Stimulated activated CD4-positive, alpha-beta T cell treated with anti-CD3 and anti-CD28 coated beads, Interleukin-2, amount 100 ng/mL, for 24 hours (primary cell): ENCODE measurements at places on chromosomes 16 and 17.

DNA sequence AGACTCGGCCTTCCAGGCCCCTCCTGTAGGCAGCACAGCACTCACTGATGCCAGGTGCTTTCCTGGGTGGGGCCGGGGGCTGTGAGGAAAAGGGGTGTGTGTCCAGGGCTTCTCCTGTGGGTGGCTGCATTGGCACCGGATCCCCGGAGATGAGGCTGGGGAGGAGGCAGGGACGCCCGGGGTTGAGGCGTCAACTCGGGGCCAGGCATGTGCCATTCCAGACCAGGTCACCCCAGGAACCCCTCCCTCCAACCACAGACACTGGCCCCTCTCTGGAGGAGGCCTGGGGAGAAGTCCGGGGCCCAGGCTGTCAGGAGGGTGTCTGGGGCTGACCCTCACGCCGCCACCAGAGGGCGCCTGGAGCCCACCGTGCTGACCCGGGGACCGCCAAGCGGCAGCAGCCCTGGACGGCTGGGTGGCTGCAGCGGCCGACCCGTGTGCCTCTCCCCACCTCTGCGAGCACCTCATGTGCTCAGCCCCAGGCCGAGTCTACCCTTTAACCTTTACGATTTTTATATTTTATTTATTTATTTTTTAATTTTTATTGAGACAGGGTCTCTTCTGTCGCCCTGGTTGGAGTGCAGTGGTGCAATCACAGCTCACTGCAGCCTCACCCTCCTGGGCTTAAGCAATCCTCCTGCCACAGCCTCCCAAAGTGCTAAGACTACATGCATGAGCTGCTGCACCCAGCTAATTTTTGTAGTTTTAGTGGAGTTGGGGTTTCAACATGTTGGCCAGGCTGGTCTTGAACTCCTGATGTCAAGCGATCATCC is 3.2 kb upstream of the METRN start:
- peak; percentile 85 for DNase-seq

- no peak for DNase-seq
Measured at GRCh38 chr17:80262291-80262690, 1.6 kb downstream of the RNF213 start.

DNA sequence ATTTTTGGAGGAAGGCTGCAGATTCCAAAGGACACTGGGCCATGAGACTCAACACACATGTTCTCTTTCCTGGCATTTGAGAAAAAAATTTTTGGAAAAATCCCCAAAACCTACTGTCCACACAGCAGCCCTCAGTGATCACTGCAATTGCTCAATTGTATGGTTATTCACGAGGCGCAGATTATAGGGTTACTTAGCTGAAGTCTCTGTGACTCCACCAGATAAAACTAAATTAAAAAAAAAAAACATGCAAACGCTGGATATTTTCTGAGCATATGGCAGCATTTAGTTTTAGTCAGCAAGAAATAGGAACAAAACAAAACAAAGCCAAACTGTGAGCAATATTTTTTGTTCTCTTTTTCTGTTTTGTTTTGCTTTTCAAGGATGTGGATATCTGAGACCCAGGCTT is 83.8 kb upstream of the FAM20A start:
- no peak for DNase-seq

DNA sequence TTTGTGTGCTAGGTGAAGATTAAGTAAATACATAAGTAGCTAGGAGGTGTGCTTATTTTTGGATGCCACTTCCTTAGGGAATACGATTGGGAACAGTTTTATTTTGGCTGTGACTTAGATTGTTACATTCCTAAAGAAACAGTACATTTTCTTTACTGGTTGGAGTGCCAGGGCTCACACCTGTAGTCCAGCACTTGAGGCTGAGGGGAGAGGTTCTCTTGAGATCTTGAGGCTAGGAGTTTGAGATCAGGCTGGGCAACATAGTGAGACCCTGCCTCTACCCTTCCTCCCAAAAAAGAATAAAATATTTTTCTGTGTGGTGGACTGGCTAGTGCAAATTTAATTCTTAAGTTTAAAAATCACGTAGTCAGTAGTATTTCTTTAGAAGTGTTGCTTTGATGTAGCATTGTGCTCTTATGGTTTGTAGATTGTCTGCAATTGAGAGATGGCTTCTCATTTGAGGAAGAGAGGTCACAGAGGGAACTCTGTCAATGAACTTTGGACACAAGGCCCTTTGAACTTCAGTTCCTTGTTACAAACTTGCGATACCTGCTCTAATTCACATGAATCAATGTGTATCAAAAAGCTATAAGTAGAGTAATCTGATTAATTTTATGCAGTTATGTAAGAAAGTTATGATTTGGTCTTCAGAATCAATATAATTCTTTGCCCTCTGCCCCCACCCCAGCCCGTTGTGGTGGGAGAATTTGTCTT is 7.1 kb downstream of the HAPSTR1 start:
- DNase-seq = no peak

- no peak for DNase-seq
Measured at GRCh38 chr16:83992624-83993023, 24.6 kb downstream of the NECAB2 start.

DNA sequence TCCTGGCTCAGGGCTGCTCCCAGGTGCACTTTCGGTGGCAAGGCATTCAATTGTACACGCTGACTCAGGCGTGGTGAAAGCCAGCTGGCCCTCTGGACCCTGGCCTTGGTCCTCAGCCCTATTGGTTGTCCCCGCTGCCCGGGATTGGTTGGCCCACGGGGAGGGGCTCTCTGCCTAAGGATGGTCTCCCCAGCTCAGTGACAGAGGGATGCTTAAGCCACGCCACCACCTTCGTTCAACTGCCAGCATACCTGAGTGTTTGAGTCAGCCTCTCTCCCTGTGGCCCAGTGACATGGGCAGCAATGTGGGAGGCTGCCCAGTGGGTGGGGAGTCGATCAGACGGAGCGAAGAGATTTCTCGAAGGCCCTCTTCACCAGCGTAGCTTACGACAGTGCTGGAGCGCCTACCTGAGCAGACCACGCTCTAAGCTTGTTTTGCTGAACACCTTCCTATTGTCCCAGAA is 30.3 kb downstream of the IRF8 start:
- DNase-seq = no peak

- no peak for DNase-seq
Measured at GRCh38 chr16:10130538-10130937, 51.7 kb downstream of the GRIN2A start.

GRCh38 chr17:10398352-10398751 is 23.4 kb downstream of the MYH8 start:
- DNase-seq = no peak

DNA sequence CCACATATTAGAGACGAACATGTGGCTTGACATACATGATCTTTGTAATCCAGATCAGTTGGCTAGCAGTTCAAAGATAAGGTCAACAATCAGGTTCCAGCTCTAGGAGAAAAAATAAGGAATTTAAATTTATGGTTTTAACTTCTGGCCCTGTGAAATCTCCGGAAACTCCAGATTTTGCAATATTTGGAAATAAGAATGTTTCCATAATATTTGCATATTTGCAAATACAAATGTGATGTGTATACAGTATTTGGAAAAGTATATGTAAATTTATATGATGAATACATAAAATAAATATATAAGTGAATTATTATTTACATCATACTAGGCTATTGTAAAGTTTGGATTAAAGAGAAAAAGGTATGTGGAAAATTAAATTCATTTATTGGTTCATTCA is 97.1 kb downstream of the KCNJ2 start:
- no peak for DNase-seq

DNA sequence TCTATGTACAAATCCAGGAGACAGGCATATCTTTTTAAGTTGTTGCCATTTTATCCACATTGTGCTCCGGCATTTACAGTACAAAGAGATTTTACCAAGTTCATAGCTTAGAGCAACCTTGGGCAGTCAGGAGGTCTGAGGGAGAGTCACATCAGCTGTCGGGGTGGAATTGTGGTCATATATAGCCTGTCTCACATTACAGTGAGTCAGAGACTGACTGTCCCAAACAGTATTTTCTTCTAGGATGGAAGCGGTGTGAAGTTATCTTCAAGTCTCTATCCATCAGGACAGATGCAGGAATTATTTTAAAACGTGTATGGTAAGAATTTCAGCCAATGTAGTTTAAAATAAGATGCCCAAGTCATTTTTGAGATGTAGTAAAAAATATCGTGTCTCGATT is 53.0 kb downstream of the GPRC5B start:
- no peak for DNase-seq

DNA sequence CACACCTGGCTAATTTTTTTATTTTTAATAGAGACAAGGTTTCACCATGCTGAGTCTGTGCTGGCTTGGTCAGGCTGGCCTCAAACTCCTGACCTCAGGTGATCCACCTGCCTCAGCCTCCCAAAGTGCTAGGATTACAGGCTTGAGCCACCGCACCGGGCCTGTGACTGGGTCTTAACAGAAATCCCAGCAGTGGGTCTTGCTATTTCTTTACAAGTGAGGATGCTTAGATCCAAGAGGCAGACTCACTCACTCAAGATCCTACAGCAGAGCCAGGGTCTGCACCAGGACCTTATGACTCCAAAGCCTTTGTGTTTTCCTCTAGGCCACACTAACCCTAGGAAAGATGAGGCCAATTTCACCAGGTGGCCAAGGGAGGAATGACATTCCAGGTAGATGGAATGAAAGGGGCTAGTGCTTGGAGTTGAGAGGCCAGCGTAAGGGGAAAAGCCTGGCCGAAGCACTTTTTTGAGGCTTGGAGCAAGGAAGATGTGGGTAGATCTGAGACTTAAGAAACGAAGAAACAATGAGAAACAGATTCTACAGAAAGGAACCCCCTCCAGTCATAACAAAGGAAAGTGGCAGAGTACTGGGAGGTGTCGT is 5.7 kb upstream of the STAT5A start:
- no peak for DNase-seq

- peak; percentile 62 for DNase-seq
Measured at GRCh38 chr16:69311533-69312387, 610 bp downstream of the VPS4A start.

DNA sequence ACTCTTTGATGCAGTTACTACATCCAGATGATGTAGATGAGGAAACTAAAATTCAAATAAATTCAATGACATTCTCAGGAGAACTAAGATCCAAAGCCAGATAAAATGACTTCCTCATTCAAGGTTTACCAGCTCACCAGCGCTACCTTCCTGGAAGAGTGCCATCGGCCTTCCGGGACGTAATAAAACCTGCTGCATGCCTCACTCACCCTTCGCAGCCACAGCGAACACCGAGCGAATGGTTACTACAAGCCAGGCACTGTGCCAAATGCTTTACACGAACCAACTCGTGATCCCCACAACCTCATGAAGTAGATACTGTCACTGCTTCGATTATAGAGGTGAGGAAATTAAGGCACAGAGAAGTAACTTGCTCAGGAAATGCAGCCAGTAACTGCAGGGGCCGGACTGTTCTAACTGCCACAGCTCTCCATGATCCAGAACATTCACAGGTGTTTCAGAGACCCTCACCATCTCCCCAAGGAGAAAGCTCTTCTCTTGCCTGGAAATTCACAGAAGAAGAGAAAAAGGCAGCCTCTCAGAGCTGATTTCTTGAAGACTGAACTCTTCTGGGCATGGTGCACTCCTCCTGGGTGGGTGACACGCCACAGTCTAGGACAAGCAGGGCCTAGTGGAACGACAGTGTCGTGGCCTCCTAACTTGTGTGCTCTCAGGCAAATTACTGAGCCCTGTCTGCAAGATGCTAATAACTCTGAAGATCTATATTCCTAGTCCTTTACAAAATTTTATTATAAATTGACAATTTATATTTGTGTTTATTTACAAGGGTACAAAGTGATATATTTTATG is 46.8 kb downstream of the HIC1 start:
- DNase-seq = peak; percentile 56

- no peak for DNase-seq
Measured at GRCh38 chr17:75557075-75557851, 30.3 kb upstream of the MYO15B start.

DNA sequence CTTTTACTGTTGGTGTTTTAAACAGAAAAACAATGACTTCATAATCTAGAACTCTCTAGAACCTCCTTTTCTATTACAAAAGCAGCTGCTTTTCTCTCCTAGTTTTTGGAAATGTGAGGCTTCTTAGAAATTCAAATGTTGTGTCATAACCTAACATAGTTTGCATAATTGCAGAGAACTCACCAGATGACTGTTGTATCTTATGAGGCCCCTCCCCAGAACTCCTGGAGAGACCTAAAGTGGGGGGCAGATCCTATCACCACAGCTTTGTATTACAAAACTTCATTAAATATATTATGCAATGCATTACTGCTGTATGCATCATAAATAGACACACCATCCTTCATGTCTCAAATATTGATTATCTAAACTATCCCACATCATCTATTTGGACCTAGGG is 538.7 kb upstream of the HSBP1 start:
- no peak for DNase-seq

DNA sequence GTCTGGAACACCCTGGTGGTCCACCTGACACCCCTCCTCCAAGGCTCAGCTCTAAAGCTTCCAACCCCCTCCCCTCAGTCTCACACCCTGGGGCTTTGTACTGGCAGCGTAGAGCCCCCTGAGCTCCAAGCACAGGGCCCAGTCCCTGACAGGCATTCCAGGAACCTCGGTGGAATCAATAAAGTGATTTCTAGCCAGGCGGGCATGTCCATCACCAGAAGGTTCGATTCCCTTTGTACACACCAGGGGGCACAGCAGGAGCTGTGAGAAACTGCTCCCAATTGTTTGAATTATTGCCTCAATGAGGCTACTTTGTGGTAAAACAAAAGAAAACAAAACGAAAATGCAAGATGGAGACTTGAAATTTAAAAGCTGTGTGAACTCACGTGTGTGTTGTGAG is 51.8 kb downstream of the SMPD3 start:
- DNase-seq = peak; percentile 60
